ENCODE measurements at places on chromosomes 1 and 21. TPM values are rescaled to one million over a fixed set of nuclear protein-coding genes. Genes with fewer than 3 reads are reported as not detected.

Gene INAVA
- total RNA-seq, result 292 TPM

Gene ACTL8
- 0.17 TPM for total RNA-seq

Gene PMVK
- 9.7 TPM for total RNA-seq

Gene CFAP45
- 2.0 TPM for total RNA-seq

Gene WDR64
- total RNA-seq, result not detected

Gene GPA33
- not detected for total RNA-seq

Gene BNIPL
- total RNA-seq, result 0.17 TPM

Gene CHI3L1
- total RNA-seq, result 1.5 TPM

Gene BARHL2
- total RNA-seq, result not detected

Gene EDN2
- not detected for total RNA-seq

Gene IFI44L
- 8.6 TPM for total RNA-seq

Gene CFHR2
- not detected for total RNA-seq

Gene SPRR2G
- not detected for total RNA-seq

DNA sequence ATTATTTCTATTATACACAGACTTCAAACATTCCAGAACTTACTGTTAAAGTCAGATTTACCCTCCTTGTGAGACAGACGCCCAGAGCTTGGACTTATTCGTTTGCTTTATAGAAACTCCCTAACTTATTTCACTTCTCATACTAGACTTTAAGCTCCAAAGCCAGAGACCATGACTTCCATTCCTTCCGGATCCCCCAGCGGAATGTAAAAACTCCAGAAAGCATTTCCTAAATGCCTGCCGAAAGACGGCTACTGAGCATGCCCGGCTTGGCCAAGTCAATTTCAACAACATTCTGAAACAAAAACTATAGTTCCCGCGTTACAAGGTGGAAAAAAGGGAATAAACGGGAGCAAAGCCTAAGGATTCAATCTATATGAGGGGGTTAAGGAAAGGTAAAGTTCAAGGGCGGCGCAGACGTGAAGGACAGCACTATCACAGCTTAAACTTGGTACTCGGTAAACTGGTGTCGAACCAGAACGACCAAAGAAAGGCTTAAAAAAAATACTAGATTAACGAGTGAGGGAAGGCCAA is 1.1 kb downstream of the USP48 start:
- DNase-seq, result no peak

DNA sequence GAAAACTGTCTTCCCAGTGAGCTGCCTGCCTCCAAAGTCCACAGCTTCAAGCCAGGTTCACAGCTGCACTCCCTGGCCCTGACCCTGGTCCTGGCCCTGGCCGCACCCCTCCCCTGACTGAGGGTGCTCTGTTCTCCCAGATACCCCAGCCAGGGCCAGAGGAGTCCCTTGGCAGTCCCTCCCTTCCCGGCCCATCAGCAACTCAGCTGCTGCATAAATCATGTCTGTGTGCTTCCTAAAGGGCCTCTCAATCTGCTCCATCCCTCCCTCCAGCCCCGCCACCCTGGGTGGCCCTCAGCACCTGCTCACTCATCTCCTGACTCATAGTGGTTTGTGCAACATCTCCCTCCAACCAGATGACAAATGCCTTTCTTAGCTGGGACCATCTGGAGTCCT is 24.8 kb upstream of the C1orf174 start:
- peak; percentile 16 for DNase-seq

DNA sequence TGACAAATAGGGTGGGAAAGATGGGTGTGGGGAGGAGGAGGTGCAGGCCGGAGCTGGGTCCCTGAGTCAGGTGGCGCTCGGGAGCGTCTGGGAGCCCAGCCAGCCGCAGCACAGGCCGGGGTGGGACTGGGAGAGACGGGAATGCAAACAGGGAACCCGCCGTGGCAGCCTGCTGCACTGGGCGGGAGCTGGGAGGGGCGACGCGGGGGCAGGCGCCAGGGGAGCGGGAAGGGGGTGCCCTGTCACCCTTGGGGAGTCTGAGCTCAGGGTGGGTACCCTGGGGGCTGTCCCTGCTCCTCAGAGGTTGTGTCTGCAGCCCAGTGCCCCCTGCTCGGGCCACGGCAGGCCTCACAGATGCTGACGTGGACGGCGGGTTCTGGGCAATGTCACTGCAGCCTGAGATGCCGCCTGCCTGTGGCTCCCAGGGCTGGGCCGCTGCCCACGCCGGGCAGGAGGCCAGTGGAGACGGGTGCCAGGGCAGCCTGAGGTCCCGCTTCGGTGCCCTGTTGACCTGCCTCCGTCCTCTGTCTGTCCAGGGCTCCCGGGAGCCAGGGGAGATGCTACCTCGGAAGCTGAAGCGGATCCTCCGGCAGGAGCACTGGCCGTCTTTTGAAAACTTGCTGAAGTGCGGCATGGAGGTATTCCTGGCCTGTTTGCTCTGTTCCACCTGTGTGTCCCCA is 16.6 kb upstream of the LRRC3 start:
- no peak for DNase-seq

DNA sequence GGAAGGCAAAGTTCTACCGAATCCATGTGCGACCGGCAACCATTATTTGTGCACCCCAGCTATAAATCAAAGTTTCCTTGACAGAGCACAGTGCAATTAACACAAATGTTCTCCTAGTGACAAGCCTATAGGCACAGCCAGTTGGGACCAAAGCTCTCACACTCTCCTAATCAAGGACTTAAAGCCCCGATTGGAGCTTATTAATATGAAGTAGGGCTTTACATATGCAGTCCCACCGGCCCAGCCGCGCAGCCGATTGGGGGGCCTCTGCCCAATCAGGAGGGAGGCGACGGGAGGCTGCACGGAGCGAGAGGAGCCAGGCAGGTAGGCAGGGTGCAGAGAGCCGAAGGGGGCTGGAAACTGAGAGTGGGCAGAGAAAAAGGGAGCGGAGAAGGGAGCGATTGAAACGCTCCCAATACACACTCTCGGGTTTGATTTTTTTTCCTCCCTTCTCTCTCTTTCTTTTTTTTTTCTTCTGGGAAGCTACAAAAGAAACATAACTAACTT is at the start of gene ESRRG:
Gene ESRRG (minus strand): TSS at position 156 of the 507 bp plus-strand sequence. CDS start 130 bp downstream, at position 26.
- DNase-seq, result peak; percentile 4

DNA sequence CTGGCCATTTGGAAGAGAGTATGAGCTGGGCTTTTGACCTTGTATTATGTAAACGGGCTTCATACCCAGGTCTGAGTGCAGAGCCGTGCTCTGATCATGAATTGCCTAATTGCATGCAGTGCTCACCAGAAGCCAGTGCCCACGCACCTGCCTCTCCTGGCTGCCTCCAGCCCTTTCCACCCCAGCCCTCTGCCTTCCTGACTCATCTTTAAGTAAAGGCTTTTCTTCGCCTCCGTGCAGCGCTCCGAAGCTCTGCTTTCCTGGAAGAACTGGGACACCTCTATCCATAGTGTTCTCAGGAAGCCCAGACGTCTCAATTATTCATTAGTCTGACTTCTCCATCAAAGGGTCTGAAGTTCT is 413.7 kb downstream of the PTPRU start:
- DNase-seq, result no peak

DNA sequence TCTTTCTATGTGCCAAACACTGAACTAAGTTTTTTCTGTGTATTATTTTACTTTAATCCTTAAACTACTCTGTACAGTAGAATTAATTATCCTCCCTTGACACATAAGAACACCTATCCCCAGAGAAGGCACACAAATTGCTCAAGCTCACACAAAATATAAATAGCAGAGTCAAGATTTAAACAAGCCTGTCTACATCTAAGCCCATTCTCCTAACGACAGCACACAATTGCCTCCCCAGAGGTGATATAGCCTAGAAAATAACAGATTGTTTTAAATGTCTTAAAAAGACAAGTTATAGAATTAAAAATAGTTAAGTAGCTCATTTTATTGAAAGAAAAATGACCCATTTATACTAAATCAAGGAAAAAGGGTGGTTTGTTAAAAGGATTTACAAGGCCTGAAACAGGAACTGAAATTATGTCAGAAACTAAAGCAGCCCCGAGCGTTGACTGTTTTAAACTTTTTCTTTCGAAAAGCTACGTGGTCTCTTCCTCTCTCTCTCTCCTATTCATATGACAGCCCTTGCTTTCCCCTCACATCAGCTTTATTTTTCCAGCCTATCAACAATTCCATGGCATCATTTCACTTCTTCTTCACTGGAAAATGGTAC is 30.5 kb downstream of the TNFSF18 start:
- DNase-seq, result no peak

- DNase-seq, result no peak
These were observed 26.0 kb downstream of the MACF1 start for GRCh38 chr1:39230261-39231190.

DNA sequence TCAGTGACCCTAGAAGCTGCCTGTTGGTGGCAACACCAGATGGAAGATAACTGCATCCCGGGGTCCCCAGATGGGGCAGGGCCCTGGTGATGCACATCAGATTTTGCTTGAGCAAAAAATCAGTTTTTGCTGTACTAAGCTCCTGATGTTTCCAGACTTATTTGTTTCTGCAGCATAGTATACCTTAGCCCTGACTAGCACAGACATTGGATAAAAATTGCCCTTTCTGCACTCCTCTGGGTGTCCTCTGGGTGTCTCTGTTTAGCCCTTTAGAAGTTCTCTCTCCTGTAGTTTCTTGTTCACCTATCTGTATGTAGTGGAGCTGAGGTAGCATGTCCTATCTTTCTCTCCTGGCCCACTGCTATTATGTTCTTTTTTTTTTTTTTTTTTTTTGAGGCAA is 30.3 kb upstream of the PLA2G2C start:
- no peak for DNase-seq

DNA sequence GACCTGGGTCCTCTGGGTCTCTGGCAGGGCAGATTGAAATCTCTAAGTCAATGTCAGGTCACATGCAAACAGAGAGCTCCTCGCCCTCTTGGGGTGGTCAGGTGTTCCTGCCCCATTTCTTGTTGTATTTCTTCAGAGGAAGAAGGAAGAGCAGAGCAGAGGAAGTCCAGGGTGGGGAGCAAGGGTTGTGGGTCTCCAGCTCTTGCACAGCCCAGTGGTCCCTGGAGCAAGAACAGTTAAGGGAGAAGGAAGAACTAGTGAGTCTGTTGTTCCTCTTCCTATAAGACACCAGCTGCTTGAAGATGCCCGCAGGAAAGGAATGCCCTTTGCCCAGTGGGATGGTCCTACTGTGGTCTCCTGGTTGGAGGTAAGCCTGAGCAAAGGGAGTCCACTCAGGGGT is 26.3 kb downstream of the MYOG start:
- DNase-seq, result no peak

DNA sequence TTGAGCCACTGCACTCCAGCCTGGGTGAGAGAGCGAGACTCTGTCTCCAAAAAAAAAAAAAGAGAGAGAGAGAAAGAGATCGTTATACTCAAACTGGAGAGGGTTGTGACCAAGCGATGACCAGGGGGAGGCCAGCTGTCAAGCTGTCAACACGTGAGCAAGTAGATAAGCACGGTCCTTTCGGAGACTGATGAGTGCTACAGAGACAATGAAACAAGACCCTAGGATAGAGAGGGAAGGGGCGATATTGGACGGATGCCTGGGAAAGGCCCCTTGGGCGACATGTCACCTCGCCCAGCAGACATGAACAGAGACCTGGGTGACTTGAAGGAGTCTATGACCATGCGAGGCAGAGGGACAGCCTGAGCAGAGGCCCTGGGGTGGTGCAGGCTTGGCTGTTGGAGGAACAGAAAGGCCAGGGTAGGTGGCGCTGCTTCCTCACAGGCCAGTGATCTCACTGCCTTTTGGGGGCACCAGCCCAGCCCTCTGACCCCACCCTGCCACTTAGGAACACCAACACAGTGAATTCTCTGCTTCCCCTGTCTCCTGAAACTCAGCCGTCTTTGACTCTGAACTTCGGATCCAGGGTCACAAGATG is 100.8 kb upstream of the IFFO2 start:
- DNase-seq, result no peak

DNA sequence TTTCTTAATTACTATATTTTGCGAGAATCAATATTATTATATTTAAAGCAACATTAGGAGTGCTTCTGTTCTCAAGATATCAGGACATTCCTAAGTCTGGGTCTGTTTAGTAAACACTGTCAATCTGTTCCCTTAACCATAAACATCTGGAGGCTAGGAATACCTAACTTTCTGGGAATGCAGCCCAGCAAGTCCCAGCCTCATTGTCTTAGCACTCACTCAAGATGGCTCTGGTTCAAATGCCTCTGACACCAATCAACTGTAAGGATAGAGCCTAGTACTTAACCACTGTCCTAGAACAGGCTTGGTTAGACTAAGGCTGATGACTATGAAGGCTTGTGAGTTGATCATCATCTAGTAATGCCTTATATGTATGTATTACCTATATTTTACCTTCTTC is 61.5 kb downstream of the TNN start:
- no peak for DNase-seq

DNA sequence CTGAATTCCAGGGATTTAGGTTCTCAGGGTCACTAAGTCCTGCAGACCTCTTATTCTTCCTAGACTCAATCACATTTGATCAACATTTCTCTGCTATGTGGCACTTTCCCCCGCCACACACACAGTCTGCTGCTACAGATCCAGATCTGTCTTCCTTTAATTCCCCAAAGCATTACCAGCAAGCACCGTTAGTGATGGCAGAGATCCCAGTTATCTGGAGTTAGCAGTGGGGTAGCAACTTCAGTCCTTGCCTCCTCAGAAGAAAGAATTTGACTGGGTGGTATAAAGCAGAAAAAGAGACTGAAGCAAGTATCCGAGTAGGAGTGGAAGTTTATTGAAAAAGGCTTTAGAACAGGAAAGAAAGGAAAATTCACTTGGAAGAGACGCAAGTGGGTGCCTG is 100.4 kb upstream of the ETV3 start:
- no peak for DNase-seq

GRCh38 chr1:115531631-115532264 is 110.0 kb upstream of the VANGL1 start:
- DNase-seq, result no peak

DNA sequence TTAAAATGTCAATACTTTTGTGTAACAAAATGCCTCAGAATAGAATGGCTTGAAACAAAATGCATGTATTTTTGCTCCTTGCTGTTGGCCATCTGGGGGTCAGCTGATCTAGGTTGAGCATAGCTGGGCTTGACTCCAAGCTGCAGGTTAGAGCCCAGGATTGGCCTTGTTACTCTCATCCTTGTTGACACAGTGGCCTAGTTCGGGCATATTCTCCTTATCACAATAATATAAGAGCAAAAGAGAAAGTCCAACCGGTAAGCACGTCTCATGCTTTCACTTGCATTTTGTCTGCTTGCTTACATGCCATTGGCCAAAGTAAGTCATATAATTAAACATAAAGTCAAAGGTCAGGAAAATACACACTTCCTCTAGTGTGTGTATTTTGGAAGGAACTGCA is 456.2 kb downstream of the KCNT2 start:
- no peak for DNase-seq

- no peak for DNase-seq
These were observed 40.5 kb upstream of the CSF3R start for GRCh38 chr1:36523230-36523495.

- no peak for DNase-seq
These were observed 436.4 kb downstream of the DISC1 start for GRCh38 chr1:232062967-232063366.
